ENCODE measurements at places on chromosomes 4 and X.
A peak's percentile ranks its signal among the peaks of the same experiment; 100 is the strongest.

DNA sequence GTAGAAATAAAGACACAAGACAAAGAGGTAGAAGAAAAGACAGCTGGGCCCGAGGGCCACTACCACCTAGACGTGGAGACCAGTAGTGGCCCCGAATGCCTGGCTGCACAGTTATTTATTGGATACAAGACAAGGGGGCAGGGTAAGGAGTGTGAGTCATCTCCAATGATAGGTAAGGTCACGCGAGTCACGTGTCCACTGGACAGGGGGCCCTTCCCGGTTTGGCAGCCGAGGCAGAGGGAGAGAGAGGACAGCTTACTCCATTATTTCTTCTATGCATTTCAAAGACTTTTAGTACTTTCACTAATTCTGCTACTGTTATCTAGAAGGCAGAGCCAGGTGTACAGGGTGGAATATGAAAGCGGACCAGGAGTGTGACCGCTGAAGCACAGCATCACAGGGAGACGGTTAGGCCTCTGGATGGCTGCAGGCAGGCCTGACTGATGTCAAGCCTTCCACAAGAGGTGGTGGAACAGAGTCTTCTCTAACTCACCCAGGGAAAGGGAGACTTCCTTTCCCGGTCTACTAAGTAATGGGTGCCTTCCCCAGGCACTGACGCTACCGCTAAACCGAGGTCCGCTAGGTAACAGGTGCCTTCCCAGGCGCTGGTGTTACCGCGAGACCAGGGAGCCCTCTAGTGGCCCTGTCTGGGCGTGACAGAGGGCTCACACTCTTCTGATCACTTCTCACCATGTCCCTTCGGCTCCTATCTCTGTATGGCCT, 44.9 kb downstream of the ZBTB49 start:
- H3K27me3 ChIP-seq: peaks cover 13% of the 10 kb centered on the region
- H3K4me3 ChIP-seq: no peak overlapping the region
- H3K36me3 ChIP-seq: no peaks in the 10 kb centered on the region
- no peak overlapping the region for H3K27ac ChIP-seq

DNA sequence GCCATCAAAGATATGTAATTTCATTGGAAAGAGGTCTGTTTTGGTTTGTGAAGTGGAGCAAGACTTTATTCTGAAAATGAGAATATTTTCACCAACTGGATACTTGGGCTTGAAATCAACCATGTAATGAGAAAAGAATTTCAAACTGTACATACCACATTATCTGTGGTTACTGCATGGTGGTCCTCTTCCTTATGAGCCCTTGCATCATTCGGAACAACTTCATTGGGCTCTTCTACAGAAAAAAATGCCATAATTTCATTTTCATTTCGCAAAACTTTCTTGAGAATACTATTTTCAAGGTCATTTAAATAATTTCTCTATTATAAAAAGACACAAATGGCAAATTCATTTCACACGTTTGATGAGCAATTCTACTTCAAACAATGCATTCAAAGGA, 148.6 kb upstream of the RPS6KA6 start:
- no peaks in the 10 kb centered on the region for H3K4me1 ChIP-seq
- H3K27ac ChIP-seq: no peak overlapping the region
- no peaks in the 10 kb centered on the region for H3K27me3 ChIP-seq
- H3K4me3 ChIP-seq: no peak overlapping the region
- H3K36me3 ChIP-seq: no peaks in the 10 kb centered on the region

GRCh38 chr4:184887333-184887732, 61.6 kb upstream of the ACSL1 start:
- no peak for DNase-seq
- no peak overlapping the region for H3K4me3 ChIP-seq
- no peaks in the 10 kb centered on the region for H3K27me3 ChIP-seq
- no peaks in the 10 kb centered on the region for H3K36me3 ChIP-seq
- no peak overlapping the region for H3K27ac ChIP-seq
- no peaks in the 10 kb centered on the region for H3K4me1 ChIP-seq

- H3K4me3 ChIP-seq: no peak overlapping the region
- no peaks in the 10 kb centered on the region for H3K27me3 ChIP-seq
- no peak for DNase-seq
- H3K4me1 ChIP-seq: no peaks in the 10 kb centered on the region
- H3K36me3 ChIP-seq: no peaks in the 10 kb centered on the region
- H3K27ac ChIP-seq: no peak overlapping the region
Observed at GRCh38 chr4:126061655-126062054, 746.9 kb downstream of the FAT4 start.

GRCh38 chrX:133054761-133055405, 42.0 kb downstream of the USP26 start:
- H3K27me3 ChIP-seq: no peaks in the 10 kb centered on the region
- no peaks in the 10 kb centered on the region for H3K36me3 ChIP-seq
- DNase-seq: no peak
- H3K4me3 ChIP-seq: no peak overlapping the region
- H3K4me1 ChIP-seq: no peaks in the 10 kb centered on the region

- H3K27me3 ChIP-seq: peaks cover 4% of the 10 kb centered on the region
- no peaks in the 10 kb centered on the region for H3K4me1 ChIP-seq
- no peak for DNase-seq
- H3K4me3 ChIP-seq: no peak overlapping the region
- H3K36me3 ChIP-seq: no peaks in the 10 kb centered on the region
Observed at GRCh38 chr4:189069772-189070171, 870.9 kb upstream of the FRG1 start.

DNA sequence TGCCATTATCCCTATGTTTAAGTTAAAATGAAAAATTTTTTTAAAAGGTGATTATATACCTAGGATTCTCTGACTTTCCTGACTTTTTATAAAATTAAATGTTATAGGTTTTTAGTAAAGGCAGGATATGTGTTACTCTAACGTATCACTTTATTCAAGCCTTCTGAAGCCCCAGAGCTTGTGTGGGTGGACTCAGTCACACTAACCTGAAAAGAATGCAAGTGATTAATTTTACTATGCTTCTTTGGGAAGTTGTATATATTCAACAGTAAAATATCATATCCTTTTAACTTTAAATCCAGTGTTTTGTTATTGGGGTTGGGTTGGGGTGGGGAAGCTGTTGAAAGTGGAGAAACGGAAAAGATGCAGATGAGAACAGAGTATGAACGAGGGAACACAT, 22.8 kb downstream of the PDLIM3 start:
- no peaks in the 10 kb centered on the region for H3K27me3 ChIP-seq
- H3K27ac ChIP-seq: peak overlapping the region; percentile 73
- peaks cover 36% of the 10 kb centered on the region for H3K4me1 ChIP-seq
- peaks cover 8% of the 10 kb centered on the region for H3K36me3 ChIP-seq

- H3K36me3 ChIP-seq: no peaks in the 10 kb centered on the region
- peaks cover 17% of the 10 kb centered on the region for H3K4me1 ChIP-seq
- no peak for DNase-seq
Observed at GRCh38 chr4:137651128-137651527, 118.8 kb upstream of the PCDH18 start.

Data from left ventricle myocardium inferior (tissue), 1 donor.